Cortex of kidney (tissue), 1 donor: ENCODE measurements at places on chromosomes 4 and X.

- DNase-seq = no peak
These were observed 37.2 kb downstream of the LRP2BP start for GRCh38 chr4:185358514-185358913.

GRCh38 chr4:129453524-129454200, 357.7 kb downstream of the C4orf33 start:
- no peak for DNase-seq

- DNase-seq = no peak
These were observed 571 bp upstream of the EDA start for GRCh38 chrX:69615342-69615741.

GRCh38 chr4:153440475-153440874, 25.7 kb upstream of the TMEM131L start:
- no peak for DNase-seq

DNA sequence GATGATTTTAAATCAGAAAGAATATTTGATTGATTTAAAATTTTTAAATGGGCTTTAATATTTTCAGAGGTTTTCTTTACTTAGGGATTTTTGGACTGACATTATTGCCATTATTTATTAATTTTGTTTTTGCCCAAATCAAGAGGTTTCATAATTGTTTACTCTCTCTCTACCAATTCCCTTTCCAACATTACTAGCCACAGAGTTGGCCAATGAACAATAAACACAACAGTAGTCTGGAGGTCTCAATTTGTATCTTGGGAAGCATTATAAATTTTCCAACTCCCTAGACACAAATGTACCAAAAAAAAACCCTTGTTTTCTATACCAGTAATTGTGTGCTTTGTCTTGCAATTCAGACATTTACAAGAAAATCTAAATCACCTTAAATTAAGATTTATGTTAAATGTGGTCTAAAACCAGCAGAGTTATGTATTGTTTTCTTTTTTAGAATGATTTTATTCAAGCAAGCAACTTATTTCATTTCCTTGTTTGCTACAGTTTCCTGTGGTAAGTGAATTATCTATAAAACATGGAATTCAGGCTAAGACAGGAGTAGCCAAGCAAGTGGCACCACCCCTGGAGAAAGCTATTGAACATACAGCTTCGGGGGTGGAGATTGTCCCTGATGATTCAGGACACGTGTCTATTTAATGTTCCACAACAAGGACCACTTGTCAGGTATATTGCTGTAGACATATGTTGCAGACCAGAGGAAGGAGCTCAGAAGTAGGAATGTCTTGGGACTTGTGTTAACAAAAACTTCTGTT, 622 bp downstream of the KLKB1 start:
- no peak for DNase-seq

- no peak for DNase-seq
These were observed 33.1 kb downstream of the STPG2 start for GRCh38 chr4:98110214-98110613.

- DNase-seq = no peak
These were observed 512.2 kb downstream of the PDHA2 start for GRCh38 chr4:96352051-96352517.

GRCh38 chrX:123854329-123854728, 5.5 kb upstream of the XIAP start:
- no peak for DNase-seq

DNA sequence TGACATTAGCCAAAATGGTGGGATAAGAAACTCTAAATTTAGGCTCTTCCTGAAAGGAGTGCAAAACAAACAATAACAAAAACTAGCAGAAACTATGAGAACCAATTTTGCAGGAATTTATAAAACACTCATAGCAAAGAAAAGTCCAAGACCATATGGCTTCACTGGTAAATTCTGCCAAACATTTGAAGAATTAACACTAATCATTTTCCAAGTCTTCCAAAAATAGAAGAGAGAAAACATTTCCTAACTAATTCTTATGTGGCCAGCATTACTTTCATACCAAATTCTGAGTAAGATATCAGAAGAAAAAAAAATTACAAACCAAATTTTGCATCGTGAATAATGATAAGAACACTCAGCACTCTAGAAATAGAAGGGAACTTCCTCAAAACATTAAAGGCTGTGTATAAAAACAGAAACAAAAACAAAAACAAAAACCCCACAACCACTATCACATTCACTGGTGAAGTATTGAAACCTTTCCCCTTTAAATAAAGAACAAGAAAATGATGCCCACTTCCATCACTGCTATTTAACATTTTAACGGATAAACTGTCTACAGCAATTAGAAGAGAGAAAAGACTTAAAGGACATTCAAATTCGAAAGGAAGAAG, 524.3 kb upstream of the GALNTL6 start:
- no peak for DNase-seq

DNA sequence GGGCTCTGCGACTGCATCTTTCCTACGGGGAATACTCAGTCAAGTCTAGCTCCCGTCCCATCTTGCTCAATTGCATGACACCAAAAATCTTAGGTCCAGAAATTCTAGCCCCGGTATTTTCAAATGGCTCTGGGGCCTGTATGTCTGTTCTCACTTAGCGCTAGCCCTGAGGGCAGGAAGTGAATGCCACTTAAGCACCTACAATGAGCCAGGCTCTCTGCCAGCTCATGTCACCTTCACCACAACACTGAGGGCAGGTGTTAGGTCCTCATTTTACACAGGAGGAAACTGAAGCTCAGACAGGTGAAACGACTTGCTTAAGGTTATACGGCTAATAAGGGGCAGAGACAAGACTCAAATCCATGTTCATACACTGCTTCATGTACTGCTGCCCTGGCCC, 282.8 kb downstream of the PPP1R2C start:
- DNase-seq = no peak

- DNase-seq = no peak
These were observed 27.7 kb downstream of the STEEP1 start for GRCh38 chrX:119537487-119537886.

- DNase-seq = no peak
These were observed 9.5 kb downstream of the FBXO8 start for GRCh38 chr4:174273930-174274329.

DNA sequence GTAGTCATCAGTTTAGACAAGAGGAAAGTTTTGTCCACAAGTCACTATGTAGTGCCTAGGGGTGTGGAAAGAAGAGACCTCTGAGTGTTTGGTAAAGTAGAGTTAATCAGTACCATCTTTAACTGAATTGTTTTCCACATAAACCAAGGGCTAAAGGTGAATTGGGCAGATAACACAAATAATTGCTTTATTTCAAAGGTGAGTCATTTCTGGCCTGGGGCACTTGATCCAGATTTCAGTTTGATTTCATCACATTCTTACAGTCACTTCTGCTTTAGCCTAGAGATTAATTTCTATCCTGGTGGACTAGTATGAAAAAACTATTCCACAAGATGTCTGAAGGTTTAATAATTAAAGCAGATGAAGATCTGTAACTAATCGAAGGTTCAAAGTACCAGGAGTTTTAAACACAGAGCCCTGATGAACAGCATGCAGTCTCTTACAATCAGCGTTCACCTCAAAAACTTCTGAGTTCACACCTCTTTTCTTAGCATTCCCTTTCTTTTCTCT, 74.5 kb upstream of the BOD1L1 start:
- no peak for DNase-seq

DNA sequence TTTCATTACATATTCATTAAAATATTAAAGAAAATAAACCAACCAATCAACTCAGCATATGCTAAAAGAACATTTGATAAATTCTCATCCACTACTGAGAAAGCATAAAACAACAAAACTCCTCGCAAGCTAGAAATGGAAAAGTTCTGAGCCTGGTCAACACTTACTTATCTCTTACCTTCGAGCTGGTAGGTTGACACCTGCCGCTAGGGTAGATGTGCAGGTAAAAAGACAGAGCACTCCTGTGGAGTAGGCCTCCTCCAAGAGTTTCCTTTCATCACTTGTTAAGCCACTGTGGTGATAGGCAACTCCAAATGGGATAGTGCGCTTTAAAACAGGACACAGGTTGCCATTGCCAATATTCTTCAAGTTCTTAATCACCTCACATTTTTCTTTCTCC, 18.9 kb downstream of the HELQ start:
- no peak for DNase-seq

DNA sequence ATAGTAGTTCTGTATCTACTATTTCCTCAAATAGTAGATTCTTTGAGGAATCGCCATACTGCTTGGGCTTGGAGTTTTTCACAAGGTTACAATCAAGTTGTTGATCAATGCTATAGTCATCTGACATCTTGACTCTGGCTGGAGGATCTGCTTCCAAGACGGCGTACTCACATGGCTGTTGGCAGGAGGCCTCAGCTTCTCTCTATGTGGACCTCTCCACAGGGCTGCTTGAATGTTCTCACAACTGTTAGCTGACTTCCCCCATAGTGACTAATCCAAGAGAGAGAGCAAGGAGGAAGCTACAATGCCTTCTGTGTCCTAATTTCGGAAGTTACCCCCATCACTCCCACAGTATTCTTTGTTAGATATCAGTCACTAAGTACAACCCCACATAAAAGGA, 10.3 kb downstream of the EGFL6 start:
- DNase-seq = no peak

DNA sequence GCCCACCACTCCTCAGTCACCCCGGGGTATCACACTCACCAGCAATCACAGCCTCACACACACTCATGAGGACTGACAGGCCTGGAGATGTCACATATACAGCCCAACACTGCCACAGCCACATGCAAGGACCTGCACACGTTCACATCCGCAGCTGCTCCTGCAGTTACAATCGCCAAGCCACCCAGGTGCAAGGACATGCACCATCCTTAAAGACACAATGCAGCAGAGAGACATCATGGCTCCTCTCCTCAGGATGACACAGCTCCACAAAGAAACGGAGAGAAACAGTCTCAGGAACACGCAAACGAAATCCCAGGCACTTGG, 1.1 kb downstream of the PCSK1N start:
- no peak for DNase-seq

- DNase-seq = no peak
These were observed 7.3 kb downstream of the TAPT1 start for GRCh38 chr4:16218950-16219349.

GRCh38 chrX:65723706-65724105, 56.3 kb downstream of the MSN start:
- no peak for DNase-seq

- no peak for DNase-seq
These were observed 310.9 kb downstream of the MID1IP1 start for GRCh38 chrX:39112143-39112542.

DNA sequence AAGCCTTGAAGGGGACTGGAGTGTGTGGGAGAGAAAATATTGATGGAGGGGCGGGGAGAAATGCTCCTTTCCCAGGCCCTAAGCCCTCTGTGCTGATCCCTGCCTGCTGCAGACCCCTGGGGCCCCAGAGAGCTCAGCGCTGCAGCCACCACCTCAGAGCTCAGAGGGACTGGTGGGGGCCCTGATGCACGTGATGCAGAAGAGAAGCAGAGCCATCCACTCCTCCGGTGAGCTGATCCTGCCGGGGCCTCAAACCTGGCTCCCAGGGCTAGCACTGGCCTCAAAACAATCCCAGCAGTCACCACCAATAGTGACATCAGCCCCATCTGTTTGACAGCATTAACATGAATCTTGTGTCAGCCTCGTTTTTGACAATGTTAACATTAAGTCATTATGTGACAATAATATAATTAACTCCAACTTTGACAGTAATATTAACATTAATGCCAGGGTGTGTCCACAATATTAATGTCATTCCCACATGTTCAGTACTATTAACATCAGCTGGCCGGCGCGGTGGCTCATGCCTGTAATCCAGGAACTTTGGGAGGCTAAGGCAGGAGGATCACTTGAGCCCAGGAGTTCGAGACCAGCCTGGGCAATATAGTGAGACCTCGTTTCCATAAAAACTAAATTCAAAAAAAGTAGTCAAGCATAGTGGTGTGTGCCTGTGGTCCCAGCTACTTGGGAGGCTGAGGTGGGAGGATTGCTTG, 5.8 kb downstream of the WAS start:
- DNase-seq = no peak

DNA sequence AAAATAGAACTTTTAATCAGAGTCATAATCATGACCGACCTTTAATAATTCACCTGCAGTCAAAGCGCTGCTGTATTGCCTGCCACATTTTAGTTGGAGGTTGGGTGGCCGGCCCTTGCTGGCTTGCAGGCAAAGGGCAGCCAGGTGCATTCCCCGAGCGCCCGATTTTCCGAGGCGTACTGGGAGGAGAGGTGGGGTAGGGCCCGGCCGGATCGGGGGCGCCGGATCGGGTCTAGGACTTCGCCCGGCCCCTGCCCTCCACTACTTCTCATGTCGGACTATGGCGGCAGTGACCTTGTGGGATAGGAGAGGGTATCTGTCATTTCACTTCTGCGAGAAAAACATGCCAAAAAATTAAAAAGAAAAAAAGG, 2.5 kb upstream of the RS1 start:
- no peak for DNase-seq

DNA sequence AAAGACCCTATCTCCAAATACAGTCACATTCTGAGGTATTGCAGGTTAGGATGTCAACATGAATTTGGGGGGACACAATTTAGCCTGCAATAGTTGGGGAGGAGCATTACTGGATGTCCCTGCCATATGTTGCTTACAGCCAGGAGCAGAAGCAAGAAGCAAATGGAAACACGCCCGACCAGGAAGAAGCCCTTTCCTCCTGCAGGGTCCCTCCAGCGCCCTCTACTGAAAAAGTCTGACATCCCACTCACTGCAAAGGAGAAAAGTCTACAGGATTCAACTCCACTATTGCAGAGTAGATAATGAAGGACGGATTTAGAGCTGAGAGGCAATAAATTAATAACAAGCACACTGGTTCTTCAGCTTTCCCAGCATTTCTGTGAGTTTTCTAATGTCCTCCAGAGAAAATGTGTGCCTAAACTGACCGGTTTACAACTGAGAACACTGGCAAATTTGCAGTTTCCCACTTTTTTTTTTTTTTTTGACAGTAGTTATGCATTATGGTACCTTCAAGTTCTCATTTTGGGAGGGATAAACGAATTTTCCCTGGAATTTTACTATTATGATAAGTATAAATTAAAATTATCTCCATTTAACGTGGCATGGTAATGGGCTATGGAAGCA, 31.7 kb downstream of the COQ2 start:
- no peak for DNase-seq

- DNase-seq = no peak
These were observed 10.4 kb downstream of the RAB9A start for GRCh38 chrX:13699183-13699826.

DNA sequence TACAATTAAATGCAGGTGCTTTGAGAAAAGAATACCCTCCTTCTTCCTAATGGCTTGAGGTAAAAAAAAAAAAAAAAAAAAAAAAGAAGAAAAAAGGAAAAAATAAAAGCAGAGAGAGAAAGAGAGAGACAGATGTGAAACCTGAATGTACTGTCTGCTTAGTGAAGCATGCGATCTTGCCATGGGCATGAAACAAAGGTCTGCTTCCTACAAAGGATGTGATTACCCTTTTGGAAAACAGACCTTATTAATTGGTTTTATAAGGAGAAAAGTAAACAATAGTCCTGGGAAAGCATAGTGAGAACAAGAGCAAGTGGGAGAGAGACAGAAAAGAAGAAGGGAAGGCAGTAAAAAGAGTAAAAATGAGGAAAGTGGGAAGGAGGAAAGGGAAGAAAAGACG, 526.1 kb upstream of the PABPC4L start:
- DNase-seq = no peak

GRCh38 chr4:32025851-32026459, 1305.8 kb downstream of the PCDH7 start:
- DNase-seq = no peak

GRCh38 chr4:123298261-123298660, 98.3 kb upstream of the SPRY1 start:
- no peak for DNase-seq

- no peak for DNase-seq
These were observed at the start of gene TLR3 for GRCh38 chr4:186068581-186069348. TLR3 (plus strand) TSS chr4:186069156; CDS start chr4:186076620, 7,464 bp downstream.
